ENCODE measurements at places on chromosomes 2 and 18.

GRCh38 chr2:46001741-46002506, 295.3 kb upstream of the EPAS1 start:
- DNase-seq = no peak

- no peak for DNase-seq
Measured at GRCh38 chr2:143428700-143429099, 299.5 kb downstream of the ARHGAP15 start.

- DNase-seq = no peak
Measured at GRCh38 chr2:241131531-241131930, 17.7 kb downstream of the PASK start.

DNA sequence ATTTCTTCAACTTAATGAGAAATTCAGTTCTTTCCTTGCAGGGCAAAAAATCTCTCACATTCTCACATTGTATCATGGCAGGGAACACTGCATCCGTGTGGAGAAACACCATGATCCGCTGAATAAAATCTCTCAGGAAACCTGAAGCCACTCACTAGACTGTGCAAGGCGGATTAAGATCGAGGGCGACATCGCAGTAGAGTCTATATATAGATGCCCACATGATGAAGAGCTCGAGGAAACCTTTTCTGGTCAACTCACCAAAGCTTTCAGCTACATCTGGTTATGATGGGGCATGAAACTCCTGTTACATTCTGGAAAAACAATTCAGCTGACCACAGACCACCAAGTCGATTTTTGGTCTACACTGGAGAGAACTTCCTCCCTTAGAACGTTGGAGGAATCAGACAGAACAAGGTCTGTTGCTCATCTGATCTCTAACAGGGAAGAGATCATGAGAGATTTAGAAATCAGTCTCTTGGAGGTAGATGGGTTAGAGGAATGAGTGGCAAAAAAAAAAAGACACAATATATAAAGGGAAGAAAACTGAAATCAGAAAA, 162.9 kb upstream of the ZNF516 start:
- DNase-seq = no peak

- no peak for DNase-seq
Measured at GRCh38 chr2:226426292-226426736, 373.3 kb downstream of the IRS1 start.

- DNase-seq = peak; percentile 82
Measured at GRCh38 chr2:190718652-190719526, 70.0 kb downstream of the NAB1 start.

DNA sequence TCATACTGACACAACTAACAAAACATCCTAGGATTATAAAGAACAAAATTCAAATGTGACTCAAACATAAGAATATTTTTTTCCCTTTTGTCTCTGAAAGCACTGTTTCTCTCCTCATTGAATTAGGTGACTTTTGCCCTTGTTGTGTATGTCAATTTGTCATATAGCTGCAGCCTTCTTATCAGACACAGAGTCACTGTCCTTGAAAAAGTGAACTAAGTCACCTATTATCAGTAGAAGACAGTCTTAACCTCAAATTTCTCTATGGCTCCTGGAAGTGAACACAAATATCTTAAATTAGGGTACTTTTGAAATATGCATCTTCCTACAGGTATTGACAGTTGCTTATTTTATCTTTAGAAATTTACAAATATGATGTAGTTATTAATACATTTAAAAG, 360.6 kb downstream of the NBAS start:
- DNase-seq = no peak

GRCh38 chr2:15674637-15675455, 83.2 kb downstream of the DDX1 start:
- DNase-seq = no peak

GRCh38 chr2:127055786-127056076, 51.2 kb downstream of the BIN1 start:
- DNase-seq = no peak

DNA sequence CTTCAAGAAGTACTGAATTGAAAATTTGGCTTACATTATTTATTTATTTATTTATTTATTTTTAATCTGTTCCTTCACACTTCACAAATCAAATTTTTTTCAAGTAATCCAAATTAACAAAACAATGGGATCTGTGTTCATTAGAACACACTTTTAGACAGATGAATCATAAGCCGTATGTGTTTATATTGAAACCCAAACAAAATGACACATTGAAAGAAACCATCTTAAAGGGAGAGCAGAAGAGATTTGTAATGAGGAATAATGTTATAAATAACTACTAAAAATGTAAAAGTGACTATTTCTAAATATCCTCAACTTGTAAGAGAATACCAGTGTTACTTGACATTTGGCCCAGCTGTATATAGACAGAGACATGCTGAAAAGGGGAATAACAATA, 991.0 kb upstream of the CHAC2 start:
- DNase-seq = no peak

DNA sequence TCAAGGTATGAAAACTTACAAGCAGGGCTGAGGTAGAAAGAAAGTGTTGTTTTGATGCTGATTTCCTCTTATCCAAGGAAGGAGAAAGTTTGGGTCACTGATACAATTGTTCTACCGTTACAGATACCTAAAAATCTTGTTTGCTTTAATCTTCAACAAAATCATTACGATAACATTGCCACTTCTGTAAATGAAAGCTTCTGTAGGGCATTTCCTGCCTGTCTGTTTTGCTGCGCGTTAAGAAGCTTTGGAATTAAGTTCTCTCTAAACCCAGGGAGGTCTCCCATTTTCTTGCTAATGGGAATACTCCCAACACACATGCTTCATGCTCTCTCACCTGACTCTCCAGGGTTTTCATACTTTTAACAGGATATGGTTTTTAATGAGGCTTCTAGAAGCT, 258.5 kb downstream of the PTGR3 start:
- DNase-seq = peak; percentile 49

DNA sequence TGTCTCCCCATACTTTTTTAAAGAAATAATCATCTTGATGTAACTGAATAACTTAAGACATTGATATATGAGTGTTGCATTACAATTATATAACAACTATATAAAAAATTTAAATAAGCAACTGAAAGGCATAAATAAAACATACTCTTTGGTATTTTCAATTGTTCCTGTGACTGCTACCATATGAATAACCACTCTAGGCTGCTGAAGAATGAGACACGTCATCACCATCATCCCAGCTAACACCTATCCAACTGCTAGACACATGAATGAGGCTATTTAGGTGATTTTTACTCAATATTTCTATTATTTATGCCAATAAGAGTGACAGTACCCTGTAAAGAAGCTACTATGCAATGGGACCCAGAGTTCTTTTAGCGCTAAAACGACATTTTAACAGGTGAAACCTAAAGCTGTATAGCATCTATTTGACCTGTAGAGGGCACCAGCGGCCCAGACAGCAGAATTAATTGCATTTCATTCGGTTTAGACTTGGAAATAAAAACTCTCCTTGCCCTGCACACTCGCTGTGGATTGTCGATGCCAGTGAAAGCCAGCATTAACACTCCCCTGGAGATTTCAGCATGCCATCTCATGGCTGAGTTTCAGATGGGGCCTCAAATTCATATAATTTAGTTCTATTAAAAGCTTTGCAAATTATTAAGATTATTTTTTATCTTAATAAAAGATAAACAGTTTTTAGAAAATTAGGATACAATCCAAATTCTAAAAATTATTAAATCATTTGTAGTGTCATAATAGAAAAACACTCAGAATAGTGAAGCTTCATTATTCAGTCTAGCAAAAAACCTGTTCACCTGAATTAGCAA, 89.4 kb upstream of the MAP2 start:
- peak; percentile 89 for DNase-seq

- peak; percentile 23 for DNase-seq
Measured at GRCh38 chr2:67923696-67924095, 139.1 kb downstream of the C1D start.

- no peak for DNase-seq
Measured at GRCh38 chr18:36761186-36761698, 67.6 kb downstream of the TPGS2 start.

- no peak for DNase-seq
Measured at GRCh38 chr2:100214265-100214971, 72.0 kb upstream of the AFF3 start.

GRCh38 chr2:105915005-105915558, 170.4 kb downstream of the NCK2 start:
- DNase-seq = no peak

DNA sequence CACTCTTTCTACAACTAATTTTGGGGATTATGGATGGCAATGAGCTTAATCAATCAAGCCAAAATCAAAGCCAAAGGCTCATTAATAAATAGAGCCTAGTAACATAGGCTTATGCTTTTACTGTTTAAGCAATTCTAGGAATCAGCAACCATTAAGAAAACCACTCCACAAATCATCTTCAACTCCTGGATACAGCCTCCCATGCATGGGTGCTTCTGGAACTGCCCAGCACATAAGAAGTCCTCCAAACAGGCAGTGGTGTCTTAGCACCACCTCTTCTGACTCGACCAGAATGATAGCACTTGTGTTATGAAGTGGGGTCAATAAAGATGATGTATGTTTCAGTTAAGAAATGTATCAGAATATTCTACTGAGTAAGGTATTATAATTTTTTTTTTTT, 104.4 kb upstream of the SERPINE2 start:
- no peak for DNase-seq

- DNase-seq = no peak
Measured at GRCh38 chr18:887716-888115, 17.0 kb upstream of the ADCYAP1 start.

DNA sequence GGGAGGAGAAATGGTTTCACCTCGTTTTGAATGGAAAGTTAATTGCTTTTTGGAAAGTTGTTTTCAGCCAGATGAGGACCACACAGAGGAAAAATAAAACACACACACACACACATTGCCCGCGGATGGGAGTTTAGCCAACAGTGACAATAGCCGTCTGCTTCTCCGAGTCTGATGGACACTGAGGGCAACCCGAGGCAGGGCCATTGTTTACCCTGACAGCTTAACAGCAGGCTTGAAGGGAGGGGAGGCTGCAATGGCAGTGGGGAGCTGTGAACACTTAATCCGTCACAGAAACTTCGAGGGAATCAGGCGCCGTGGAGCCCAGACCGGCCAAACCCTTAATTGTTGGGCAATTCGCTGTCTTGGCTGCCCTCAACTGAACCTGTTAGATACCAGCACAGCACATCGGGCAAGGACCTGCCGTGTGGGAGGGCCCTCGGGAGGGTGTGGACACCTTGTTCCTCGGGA, 145.9 kb downstream of the ACKR3 start:
- no peak for DNase-seq

DNA sequence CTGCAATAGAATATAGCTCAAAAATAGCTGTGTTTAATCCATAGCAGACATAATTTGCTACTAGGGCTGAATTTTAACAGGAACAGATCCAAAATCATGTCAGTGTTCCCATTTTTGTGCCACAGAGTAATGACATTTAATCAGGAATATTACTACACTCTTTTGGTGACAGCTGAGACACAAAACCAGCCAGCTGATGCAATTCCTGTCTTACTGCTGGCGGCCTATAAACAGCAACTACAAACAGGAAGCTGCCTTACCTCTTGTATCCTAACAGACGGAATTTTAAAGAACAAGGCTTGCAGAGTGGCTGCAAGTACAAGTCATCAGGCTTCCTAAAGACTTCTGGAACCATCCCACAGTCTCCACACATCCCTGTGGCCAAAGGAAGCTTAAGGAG, 218.1 kb downstream of the ZNF521 start:
- DNase-seq = no peak

GRCh38 chr2:173217116-173217840, 137.4 kb upstream of the CDCA7 start:
- DNase-seq = no peak

GRCh38 chr18:2963048-2963447, 49.9 kb downstream of the LPIN2 start:
- DNase-seq = no peak

DNA sequence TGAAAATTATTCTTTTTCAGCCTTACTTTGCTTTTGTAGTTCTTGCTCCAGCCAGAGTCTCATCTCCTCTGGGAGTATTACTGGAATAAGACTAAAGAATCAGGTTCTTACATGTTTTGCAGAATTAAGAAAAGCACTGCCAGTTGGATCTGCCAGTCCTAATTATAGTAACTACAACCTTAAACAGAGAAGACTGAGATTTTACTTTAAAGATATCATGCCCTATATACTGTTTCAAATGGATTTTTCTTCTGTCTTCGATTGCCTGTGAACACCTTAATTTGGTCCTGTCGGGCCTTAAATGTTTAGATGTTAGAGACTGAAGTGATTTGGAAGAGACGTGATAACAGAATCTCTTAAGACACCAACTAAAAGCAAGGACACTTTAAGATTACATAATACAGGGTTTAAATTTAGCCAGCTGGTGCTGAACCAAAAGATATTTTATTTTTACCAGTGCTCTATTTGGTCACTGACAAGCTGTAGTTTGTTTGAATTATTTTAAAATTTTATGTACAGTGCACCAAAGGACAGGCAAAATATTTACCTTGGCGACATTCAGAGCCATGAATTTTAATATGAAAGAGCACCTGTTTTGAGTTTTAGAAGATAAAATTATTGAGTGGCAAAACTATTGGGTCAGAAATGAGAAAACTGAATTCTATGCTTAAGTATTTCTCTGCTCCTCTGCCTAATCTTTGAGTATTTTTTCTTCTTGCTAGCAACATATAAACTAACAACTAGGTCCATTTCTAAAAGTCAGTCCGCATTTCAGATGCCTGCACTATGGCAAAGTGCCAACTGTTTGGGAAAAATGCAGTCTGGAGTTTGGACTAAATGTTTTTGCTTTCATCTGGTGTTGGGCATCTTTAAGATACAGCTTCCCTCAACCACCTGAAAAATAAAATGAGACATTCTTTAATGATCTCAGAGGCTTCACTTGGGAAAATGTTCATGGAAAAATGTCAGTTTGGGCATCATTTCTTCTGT, 300.0 kb downstream of the XIRP2 start:
- no peak for DNase-seq

DNA sequence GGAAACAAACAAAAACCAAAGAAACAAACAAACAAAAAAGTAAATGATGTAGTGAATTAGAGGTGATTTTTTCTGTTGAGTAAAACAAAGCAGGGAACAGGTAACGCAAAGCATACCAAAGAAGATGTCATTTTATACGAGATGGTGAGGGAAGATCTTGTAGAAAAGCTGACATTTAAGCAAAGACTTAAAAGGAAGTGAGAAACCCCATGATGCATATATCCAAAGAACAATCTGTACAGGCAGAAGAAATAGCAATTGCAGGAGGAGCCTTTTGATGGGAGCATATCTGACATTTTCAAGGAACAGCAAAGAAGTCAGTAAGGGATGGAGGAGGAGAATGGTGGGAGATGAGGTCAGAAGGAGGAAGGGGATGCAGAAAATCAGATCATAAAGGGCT, 63.0 kb downstream of the KIDINS220 start:
- no peak for DNase-seq

- DNase-seq = no peak
Measured at GRCh38 chr2:100407073-100407472, 10.4 kb downstream of the CHST10 start.

Measured in DMS53 (cell line).